NT2/D1 (cell line): ENCODE measurements at places on chromosomes 1 and 21.
A peak's percentile ranks its signal among the peaks of the same experiment; 100 is the strongest.

- DNase-seq = no peak
These were observed 65.4 kb downstream of the TAS1R2 start for GRCh38 chr1:18794051-18794450.

GRCh38 chr21:43331962-43332828, 94.7 kb downstream of the SIK1 start:
- DNase-seq = no peak

DNA sequence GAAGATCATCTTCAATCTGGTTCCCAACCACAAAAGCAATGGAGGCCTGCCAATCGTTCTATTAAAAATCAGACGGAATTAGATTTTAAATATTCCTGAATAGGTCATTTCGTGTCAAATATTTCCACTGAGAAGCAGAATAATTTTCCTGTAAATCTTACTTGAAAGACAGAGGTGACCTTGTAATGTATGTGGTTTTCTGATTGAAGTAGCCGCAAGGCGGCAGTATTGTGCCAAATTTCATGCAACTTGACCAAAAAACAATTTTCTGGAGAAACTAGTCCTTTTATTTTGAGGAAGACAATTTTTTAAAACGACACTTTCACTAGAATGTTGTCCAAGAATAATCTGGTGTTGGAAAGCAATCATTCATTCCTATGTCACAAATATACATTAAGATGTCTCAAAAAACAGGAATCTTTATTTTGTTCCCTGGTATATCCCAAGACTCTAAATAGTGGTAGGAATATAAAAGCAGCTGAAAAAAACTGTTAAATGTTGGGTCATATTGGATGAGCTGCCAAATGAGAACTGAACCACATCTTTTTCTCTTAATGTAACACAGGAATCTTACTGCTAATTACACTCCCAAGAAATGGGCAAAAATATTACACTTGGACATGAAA, 33.6 kb downstream of the SPAG17 start:
- peak; percentile 76 for DNase-seq

DNA sequence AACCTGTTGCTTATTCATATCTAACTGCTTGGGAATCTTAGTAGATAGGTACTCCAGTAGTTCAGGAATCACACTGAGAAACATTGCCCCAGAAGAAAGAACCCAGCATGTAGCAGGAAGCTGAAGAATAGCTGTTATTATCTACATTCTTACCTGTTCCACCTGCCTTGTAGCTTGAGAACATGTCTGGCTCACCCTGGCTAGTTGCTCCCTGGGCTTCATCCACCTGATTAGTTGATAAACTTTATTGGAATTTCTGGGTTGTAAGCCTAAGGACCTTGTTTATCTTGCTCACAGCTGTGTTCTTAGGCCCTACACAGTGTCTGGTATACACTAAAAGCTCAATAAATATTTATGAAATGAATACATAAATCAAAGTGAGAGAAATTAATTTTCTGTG, 106.3 kb upstream of the DMRTA2 start:
- DNase-seq = no peak

- no peak for DNase-seq
These were observed 14.3 kb downstream of the GMEB1 start for GRCh38 chr1:28682840-28683239.

GRCh38 chr1:41097105-41097504, 75.6 kb upstream of the SLFNL1 start:
- no peak for DNase-seq

- DNase-seq = no peak
These were observed 44.0 kb downstream of the NRIP1 start for GRCh38 chr21:15020797-15021196.

DNA sequence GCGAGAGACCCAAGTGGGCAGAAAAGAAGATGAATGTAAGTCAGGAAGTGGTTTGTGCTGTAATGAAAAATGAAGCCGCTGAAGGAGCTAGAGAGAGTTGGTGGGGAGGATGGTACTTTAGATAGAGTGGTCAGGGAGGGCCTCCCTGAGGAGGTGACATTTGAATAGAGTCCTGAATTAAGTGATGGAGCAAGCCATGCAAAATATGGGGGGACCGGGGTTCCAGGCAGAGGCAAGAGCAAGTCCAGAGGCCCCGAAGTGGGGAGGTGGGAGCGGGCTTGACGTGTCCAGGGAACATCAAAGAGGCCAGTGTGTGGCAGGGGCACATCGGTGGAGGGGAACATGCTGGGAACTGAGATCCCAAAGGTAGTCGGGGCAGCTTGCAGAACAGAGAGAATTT, 43.1 kb downstream of the OPRD1 start:
- DNase-seq = no peak

GRCh38 chr1:223323491-223324484, 40.2 kb downstream of the SUSD4 start:
- DNase-seq = no peak

GRCh38 chr1:33010932-33011731, 25.6 kb downstream of the AK2 start:
- no peak for DNase-seq

DNA sequence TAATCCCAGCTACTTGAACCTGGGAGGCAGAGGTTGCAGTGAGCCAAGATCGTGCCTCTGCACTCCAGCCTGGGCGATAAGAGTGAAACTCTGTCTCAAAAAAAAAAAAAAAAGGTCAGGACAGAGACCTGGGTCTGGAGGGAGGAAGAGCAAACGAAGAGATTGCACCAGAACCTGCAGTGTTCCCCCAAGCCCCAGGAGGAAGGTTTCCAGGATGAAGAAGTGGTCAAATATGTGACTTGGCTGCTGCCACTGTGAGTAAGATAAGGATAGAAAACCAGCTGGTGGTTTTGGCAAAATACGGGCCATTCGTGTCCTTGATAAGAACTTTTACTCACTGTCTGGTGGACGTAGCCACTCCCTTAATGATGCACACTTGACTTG, 42.2 kb downstream of the CLDN14 start:
- no peak for DNase-seq

DNA sequence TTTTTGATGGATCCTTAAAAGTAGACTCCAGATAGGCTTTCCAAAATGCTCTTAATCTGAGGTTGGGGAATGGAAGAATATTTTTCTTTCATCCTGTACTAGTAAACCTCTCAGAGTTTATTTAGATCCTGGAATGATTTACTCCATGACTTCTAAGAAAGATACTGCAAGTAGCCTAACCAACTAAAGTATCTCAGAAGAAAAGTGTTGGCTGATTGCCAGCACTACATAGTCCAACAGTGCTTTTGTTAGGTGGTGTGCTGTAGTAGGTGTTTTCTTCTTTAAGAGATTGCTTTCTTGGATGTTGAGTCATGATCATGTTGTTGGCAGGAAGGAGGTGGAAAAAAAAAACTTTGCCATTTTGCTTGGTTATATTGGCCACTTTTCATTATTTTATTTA, 119.8 kb downstream of the OSBPL9 start:
- no peak for DNase-seq

DNA sequence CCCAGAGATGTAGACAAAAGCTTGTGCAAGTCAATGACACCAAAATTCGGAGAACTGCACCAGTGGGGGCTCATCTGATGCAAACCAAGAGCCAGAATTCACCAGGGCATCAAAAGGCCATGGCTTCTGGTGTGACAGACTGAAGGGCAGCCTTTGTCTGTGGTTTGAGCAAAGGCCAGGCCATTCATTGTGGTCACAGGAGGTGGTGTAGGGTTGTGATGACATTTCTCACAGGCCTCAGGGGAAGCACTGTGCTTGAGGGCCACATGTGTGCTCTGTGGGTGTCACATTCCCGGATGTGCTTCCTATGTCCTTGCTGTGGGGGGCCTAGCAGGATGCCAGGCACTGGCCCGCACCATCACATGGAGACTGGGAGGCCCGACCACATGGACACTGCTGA, 22.5 kb upstream of the KCNE1 start:
- no peak for DNase-seq

GRCh38 chr1:201191653-201192260, 1.1 kb downstream of the IGFN1 start:
- DNase-seq = no peak

DNA sequence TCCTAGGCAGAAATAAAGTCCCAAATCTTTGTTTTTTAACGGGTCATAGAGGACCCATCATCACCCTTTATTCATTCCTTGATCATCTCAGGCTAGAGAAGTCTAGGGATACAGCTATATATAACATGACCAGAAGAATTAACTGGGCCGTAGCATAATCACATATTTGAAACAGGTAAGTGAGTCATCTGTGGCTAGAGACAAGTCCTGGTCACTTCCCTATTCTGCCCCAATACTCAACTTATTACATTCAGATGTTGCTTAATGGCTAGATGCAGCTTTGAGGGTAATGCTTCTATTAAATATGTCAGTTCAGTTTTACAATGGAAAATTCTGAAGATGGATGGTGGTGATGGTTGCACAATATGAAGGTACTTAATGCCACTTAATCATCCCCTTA, 47.0 kb downstream of the EXO1 start:
- no peak for DNase-seq

DNA sequence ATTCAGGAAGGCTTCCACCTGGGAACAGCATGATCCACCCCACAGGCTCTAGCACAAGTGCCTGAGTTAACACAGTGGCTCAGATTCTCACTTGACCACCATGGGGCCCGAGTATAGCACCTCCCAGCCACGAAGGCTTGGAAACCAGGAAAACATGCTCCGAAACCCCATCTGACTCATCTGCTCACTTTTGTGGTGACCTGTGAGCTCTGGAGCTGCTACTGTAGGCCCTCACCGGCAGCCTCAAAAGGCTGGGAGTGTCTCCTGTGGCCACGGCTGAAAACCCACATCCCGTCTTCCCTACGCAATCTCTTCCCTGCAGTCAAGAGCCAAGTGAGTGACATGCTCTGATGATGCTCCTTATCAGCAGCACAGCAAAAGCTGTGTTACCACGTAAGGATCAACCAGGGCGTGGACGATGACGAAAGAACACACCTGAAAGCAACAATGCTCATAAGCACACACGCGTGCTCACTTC, 81.4 kb downstream of the TGFBR3 start:
- no peak for DNase-seq

- DNase-seq = peak; percentile 36
These were observed 265.1 kb upstream of the NEGR1 start for GRCh38 chr1:72547412-72547811.

DNA sequence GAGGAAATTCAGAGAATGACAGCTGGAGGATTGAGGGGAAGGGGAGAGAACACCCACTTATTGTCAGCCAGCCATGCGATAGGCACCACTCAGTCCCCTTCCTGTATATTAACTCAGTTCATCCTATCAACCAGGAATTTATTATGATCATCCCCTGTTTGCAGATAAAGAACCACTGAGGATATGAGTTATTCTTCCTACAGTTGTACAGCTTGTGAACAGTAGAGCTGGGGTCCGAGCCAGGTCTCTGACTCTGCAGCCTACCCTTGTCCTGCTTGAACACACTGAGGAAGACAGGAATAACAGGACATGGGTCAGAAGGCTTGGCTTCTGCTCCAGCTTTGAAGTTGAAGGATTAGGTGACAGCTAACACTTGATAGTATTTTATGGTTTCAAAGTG, 42.0 kb upstream of the SCMH1 start:
- DNase-seq = no peak

GRCh38 chr1:95733031-95733430, 499.0 kb downstream of the RWDD3 start:
- DNase-seq = no peak

DNA sequence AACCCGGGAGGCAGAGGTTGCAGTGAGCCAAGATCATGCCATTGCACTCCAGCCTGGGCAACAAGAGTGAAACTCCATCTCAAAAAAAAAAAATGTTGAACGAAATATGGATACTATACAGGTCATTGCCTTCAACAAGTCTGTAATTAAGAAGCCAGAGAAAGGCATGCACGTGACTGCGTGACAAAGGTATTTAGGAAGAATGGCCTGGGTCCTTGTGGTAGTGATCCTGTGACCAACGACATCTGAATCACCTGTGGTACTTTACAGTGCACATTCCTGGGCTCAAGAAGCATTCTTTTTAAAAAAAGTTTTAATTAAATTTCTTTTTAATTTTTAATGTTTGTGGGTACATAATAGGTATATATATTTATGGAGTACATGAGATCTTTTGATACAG, 115.0 kb downstream of the GREM2 start:
- DNase-seq = no peak

DNA sequence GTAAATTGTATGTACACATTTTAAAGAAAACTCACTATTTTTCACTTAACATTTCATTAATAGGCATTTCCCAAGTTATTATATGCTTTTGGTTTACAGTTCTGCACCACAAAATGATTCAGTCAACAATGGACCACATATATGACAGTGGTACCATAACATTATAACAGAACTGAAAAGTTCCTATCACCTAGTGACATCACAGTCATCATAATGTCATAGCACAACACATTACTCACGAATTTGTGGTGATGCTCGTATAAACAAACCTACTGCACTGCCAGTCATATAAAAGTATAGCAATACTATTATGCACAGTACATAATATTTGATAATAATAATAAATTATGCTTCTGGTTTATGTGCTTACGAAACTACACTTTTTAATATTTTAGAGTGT, 30.9 kb downstream of the DNAI4 start:
- DNase-seq = no peak

DNA sequence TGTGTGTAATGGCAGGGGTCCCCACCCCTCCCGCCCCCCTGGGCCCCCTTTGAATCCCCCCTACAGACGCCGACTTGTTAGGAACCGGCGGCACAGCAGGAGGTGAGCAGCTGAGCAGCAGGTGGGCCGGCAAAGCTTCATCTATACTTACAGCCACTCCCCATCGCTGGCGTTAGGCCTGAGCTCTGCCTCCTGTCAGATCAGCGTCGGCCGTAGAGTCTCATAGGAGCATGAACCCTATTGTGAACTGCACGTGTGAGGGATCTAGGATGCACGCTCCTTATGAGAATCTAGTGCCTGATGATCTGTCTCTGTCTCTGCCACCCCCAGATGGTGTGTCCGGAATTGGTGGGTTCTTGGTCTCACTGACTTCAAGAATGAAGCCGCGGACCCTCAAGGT, 14.9 kb upstream of the VPS26C start:
- no peak for DNase-seq

- no peak for DNase-seq
These were observed 71.9 kb downstream of the NMNAT2 start for GRCh38 chr1:183346276-183346732.

DNA sequence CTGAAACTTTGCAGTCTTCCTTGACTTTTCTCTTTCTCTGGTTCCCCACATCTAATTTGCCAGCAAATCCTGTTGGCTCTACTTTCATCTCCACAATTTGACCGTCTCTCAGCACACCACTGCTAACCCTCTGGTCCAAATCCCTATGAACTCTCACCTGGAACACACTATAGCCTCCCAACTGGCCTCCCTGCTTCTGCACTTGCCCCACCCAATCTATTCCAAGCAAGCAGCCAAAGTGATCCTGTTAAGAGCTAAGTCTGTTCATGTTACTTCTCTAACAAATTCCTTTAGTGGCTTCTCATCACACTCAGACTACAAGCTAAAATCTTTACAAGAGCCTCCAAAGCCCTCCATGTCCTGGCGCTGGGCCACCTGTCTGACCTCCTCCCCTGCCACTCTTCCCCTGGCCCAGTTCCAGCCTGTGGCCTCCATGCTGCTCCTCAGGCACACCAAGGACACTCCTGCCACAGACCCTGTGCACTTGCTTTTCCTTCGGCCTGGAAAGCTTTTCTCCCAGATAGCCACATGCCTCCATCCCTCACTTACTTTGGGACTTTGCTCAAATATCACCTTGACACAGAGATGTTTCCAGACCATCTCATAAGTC, 104.1 kb downstream of the DTL start:
- no peak for DNase-seq
